Stimulated activated CD8-positive, alpha-beta memory T cell treated with anti-CD3 and anti-CD28 coated beads, Interleukin-7, amount 100 ng/mL, for 1 hour (primary cell): ENCODE measurements at places on chromosomes 7 and 10.

DNA sequence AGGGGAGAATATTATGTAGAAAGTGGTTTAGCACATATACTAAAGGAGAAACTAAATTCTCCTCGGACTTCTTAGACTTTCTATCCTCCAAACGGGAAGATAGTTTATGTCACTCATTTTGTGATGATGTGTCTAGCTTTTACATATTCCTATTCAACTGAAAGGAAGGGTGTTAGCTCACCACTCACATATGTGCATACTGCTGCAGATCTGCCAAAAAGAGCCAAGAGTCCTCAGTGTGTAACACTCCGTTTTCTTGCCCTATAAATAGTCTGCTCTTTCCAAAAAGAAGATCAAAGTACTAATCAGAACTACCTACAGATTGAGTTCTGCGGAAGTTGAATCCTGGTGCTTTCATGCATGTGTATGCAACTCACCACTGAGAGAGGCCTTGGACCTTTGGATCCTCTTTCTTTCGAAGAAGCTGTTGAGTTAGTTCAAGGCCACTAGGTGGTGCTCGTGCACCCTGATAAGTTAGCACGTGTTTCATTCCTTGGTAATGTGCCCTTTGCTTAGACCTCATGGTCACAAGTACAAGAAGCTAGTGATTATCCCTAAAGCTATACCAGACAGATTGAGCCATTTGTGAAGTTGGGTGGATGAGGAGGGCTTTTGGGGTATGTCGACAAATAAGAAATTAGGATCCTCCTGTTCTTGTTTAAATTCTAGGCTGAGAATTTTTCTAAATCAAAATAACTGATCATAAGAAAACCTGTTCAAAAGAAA lies 14.1 kb downstream of the YAE1 start:
- DNase-seq: peak; percentile 50

DNA sequence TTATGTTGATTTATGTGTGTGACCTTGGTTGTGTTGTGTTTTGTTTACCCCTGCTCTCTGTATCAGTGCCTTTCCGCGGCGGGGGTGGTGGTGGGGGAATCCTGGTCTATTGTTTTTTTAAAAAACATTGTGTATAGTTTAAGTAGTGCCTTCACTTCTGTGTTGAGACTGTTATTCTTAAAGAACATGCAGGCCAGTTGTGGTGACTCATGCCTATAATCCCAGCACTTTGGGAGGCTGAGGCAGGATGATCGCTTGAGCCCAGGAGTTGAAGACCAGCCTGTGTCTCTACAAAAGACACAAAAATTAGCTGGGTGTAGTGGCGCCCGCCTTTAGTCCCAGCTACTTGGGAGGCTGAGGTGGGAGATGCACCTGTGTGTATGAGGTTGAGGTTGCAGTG lies 429.0 kb upstream of the LRGUK start:
- DNase-seq: no peak

DNA sequence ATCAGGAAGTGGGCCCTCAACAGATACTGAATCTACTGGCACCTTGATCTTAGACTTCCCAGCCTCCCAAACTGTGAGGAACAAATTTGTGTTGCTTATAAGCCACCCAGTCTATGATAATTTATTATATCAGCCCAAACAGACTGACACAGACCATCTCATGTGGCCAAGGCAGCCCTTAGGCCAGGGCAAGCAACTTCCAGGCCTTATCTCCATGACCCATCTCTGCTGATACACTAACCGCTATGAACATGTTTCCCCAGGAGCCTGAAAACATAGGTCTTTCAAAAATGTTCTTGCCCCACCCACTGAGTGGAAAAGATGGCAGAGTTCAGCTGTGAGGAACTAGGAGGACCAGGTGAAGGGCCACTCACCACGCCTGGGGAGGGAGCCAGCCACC lies 3.2 kb upstream of the BLOC1S2 start:
- no peak for DNase-seq

- no peak for DNase-seq
Observed at GRCh38 chr10:4186849-4187540, 402.0 kb upstream of the KLF6 start.

- no peak for DNase-seq
Observed at GRCh38 chr7:151824373-151824933, 52.5 kb downstream of the PRKAG2 start.

GRCh38 chr10:93412801-93413200 lies 69.3 kb downstream of the MYOF start:
- DNase-seq: no peak

DNA sequence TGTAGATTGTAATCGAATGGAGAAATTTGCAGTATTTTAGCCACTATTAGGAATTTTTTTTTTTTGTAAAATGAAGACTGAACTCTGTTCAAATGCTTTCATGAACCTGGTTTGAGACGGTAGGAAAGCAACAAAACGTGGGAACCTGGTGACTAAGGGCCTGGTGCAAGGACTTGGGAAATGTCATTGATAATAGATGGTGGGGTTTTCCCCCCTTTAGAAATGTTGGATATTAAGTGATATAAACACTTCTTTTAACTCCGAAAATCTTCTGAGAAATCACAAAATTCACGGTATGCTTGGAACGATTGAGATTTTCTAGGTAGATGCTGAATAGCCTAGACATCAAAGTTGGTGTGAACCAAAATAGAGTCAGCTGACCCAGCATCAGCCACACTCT lies 6.4 kb downstream of the IFIT2 start:
- DNase-seq: no peak

DNA sequence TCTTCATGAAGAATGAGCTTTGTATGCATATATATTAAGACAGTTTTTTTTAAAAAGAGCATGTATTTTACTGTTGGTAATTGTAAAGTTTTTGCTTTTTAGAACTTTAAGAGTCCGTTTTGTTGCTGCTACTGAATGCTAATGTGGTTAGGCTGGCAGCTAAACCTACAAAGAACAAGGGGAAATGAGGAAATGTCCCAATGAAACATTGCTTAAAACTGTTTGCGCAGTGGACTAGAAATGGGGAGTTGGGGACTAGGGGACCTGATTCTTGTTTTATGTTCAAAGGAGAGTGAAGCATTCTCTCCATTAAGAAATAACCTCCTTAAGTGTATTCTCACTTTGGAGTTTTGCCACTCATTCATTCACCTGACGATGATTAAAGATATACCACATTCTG lies 5.7 kb downstream of the NRF1 start:
- DNase-seq: no peak

DNA sequence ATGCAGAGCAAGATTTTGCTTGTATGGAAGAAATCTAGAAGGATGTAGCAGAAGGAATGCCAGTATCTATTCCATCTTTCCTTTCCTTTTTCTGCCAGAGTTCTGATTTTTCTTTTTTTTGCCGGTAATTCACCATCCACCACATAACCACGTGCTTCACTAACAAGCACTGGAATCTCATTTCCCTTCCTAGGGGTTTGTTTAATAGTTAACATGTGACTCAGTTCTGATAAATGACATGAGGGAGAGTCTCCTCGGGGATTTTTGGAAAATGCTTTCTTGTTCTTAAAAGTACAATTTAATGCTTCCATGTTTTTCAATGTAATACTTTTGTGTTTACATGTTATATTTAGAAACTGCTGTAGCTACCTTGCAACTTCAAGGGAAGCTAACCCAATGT lies 590.2 kb downstream of the SH2D4B start:
- no peak for DNase-seq

- no peak for DNase-seq
Observed at GRCh38 chr10:118254654-118255053, 87.5 kb downstream of the FAM204A start.

GRCh38 chr10:1502451-1502850 lies 234.9 kb downstream of the ADARB2 start:
- no peak for DNase-seq

DNA sequence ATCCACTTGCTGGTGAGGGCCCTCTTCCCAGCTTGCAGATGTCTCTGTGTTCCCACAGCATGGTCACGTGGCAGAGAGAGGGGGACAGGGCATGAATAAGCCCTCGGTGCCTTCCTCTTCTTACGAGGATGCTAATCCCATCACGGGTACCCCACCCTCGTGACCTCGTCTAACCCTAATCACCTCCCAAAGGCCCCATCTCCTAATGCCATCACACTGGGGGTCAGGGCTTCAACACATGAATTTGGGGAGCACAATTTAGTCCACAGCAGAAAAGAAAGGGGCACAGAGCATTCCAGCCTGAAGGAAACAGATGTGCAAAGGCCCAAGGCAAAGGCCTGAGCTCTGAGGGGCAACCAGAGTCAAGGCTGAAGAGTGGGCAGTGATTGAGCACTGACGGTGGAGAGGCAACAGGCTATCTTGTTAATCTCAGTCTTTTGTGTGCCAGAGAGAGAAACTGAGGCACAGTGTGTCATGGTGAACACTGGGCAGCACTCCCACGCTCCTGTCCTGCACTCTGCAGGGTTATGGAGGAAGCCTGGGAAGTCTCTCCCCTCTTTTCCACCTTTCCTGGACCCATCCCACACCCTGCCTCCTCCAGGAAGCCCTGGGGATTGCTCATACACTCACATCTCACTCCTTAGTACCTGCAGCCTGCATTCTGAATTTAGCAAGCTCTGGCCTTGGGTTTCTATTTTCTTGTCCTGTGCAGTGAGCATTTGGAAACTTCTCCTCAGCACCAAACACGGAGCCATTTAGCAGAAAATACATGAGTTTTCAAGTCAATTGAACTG lies 49.0 kb downstream of the ALOX5 start:
- DNase-seq: no peak

- no peak for DNase-seq
Observed at GRCh38 chr7:74617180-74617744, 40.3 kb upstream of the GTF2I start.

DNA sequence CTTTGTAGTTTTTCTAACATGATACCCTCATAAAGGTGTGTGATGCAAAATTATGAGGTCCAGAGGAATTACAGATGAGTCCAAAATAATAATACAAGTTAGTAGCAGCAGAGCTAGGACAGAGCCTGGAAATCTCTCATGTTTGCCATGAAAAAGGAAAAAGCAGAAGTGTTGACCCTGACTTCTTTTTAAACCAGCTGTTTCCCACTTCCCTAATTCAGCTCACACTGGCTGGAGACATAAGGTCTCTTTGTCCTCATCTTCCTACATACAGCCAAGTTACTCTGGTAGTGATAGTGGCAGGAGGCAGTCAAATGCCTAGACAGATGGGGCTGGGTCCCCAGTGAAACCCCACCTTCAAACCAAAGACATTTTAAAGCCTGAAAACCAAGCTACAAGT lies 269.2 kb downstream of the C7orf25 start:
- DNase-seq: no peak

DNA sequence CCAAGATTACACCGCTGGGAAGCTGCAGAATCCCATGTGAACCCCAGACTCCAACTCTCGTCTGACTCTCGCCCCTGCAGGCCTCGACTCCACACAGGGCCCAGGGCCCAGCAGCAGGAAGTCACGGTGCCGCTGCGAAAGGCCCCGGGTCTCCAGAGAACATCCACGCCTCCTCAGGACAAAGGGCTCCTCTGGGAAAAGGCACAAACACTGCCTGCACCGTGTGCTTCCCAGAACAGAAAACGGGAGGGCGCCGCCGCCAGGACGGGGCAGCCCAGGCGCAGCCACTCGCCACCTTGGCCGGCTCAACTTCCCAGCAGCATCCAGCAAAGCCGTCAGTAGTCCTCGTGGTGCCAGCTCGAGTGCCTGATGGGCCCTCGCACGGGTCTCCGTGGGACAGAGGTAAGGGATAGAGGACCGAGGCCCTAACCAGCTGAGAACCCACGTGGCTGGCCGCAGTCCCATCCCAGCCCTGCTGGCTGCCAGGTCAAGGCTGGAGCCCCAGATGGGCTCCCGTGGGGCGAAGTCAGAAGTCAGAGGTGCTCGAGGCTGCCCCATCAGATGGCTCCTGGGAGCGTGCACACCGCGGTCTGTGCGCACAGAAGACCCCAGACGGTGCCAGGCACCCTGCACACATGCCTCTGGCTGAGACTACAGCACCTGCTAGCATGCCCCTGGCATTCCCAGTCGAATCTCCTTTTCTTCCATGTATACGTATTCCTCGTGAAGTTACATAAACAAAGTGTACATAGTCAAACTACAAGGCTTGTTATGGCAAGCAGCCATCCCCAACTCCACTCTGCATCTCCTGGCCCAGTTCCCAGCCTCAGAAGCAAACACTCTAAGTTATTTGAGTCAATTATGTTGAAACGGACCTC lies 60.2 kb downstream of the MAD1L1 start:
- no peak for DNase-seq

DNA sequence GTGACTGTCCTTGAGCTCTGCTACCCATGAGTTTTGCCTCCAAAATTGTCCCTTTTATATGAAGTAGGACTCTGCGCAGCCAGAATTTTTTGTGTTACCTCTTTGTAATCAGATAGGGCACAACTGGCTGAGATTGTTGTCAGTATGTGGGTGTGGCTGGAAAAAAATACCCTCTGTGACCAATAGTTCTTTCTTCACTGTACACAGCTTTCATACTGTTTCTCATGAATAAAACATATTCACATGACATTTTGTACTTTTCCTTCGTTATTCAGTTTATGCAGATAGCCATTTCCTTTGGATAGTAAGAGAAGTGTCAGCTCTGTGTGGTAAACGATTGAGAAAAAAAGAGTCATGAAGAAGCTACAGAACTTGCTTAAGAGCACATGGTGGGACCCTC lies 49.6 kb upstream of the WNT8B start:
- DNase-seq: no peak

- DNase-seq: no peak
Observed at GRCh38 chr7:29282819-29283414, 88.3 kb downstream of the CHN2 start.
